ENCODE measurements at places on chromosomes 3 and 15.

GRCh38 chr3:16176391-16177030 lies 2.0 kb downstream of the GALNT15 start:
- DNase-seq: no peak

GRCh38 chr15:68442041-68442440 lies 10.1 kb upstream of the ITGA11 start:
- DNase-seq: no peak

- DNase-seq: no peak
These were observed 7.6 kb upstream of the PPP1R2 start for GRCh38 chr3:195550723-195551122.

DNA sequence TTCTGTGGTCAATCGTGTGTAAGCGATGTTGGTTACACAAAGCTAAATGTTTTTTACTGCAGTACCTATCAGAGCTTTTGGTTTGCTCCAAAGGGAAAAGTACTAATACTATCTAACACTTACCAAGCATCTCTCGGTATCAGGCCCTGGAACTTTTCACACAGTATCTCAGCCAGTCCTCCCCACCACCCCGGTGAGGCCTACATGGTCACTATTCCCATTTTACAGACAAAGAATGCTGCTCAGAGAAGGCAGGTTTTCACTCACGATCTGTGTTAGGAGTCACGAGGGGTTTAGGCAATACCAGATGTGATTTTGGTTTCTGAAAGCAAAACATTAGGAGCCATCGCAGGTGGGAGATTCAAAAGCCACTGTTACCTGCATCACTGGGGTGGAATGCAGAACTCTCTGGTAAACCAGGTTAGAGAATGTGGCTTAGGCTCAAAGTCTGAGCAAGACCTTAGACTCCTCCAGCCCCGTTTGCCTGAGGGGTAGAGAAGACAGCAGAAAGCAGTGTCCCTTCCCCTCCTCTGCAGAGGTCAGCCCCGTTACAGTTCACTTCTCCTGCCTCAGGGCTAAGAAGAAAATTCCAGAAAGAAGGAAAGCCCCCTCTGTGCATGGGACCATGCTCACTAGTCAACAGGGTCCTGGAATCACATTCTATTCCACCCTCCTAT lies 57.2 kb downstream of the XXYLT1 start:
- DNase-seq: no peak

GRCh38 chr15:51647128-51647562 lies 24.6 kb upstream of the DMXL2 start:
- DNase-seq: no peak

DNA sequence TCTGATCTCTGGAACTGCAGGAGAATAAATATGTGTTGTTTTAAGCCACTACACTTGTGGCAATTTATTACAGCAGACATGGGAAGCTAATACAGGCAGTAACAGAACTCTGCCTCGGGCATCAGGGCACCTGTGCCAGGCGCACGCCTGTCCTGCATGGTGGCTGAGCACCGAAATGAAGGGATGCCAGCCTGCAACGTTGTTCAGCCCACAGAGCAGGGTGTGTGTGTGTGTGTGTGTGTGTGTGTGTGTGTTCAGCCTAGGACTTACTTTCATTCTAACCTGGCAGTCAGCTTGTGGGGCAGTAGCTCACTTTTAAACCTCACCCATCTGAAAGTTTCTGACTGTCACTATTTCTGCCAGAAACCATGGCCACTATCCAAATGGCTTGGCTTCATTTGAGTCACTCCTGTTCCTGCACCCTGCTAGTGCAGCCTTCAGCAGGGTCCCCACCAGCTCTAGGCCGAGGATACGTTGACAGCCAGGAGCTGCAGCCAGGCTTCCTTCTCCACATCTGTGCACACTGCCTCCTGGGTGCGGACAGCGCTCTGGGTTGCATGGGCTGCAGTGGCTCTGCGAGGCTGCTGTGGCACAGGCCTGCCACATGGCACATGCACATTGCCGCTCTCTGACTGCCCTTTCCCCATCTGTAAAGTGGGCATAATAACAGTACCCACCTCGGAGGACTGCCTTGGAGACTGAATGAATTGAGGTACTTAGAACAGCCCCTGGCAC lies 4.5 kb downstream of the UROC1 start:
- DNase-seq: no peak

GRCh38 chr3:71395927-71396695 lies 187.4 kb downstream of the FOXP1 start:
- peak; percentile 27 for DNase-seq

GRCh38 chr3:133915685-133916658 lies 20.3 kb upstream of the RAB6B start:
- DNase-seq: no peak

DNA sequence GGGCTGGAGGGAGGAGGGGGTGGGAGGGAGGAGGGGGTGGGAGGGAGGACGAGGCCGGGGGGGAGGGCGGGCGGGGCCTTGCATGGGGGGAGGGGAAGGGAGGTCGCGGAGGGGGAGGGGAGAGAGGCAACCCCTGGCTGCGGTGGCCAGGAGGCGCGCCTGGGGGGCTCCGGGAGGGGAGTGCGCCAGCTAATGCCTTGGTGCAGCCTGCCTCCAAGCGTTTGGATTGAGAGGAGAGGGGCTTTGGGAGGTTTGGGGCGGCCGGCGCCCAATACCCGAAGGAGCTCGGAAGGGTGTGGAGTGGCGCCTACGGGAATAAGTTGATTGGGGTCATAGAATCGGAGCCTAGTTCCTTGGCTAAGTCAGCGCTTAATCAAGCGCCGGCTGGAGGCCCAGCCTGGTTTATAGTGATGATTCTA lies 557 bp downstream of the TFG start:
- peak; percentile 19 for DNase-seq

- DNase-seq: no peak
These were observed 13.1 kb upstream of the DYNC1LI1 start for GRCh38 chr3:32583708-32584107.

DNA sequence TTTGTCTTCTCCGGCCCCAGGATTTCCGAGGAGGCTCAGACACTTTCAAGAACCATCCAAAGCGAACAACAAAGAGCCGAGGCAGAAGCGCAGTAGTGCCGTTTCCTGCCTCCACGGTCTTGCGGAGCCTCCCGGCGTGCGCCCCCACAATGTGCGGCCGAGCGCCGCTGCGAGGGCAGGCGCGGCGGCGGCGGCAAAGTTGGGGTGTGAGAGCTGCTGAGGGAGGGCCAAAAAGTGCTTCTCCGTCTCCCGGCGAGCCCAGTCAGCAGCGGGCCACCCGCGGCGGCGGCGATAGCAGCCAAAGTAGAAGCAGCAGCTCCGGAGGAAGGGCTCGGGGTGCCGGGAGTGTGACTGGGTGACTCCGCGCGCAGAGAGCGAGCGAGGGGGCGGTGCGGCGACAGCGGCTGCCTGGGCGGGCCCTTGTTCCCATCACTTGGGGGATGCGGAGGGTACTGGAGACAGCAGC lies 749.1 kb downstream of the ROBO1 start:
- DNase-seq: peak; percentile 62

DNA sequence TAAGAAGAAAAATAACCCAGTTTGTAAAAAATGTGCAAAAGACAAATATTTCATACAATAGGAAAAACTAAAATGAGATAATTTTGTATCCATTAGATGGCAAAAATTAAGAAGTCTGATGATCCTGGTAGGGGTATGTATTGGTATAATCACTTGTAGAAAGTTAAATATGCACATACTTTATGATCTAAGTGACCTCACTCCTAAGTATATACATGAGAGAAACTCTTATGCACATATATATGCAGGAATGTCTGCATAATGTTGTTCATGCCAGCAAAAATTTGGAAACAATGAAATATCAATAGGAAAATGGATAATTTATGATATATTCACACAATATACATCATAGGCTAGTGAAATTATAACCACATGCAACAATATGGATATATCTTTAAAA lies 33.5 kb downstream of the USP50 start:
- DNase-seq: no peak

GRCh38 chr15:24899795-24900194 lies 55.0 kb upstream of the SNRPN start:
- DNase-seq: no peak

- DNase-seq: no peak
These were observed 5.7 kb downstream of the STIMATE start for GRCh38 chr3:52891615-52892081.

DNA sequence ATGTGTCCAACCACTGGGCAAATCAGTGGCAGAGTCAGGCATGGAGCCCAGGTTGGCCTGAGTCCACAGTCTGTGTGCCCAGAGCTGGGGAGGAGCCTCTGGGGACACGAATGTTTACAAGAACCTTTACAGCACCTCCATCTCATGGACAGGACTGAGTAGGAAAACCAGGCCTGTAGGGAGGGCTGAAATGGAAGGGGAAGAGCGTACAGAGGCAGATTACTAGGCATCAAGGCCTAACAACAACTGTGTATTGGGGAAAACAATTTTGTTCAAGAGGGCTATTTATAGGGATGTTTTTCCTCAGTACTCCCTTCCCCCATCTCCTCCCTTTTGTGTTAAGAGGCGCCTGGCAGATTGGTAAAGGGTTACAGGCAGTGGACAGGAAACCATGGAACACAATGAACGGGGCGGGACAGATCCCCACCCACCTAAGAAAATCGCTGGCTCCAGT lies 15.1 kb upstream of the ARHGAP31 start:
- DNase-seq: no peak

GRCh38 chr3:152349392-152349791 lies 80.7 kb downstream of the MBNL1 start:
- no peak for DNase-seq

- DNase-seq: no peak
These were observed 493.9 kb downstream of the NLGN1 start for GRCh38 chr3:173891272-173892100.

DNA sequence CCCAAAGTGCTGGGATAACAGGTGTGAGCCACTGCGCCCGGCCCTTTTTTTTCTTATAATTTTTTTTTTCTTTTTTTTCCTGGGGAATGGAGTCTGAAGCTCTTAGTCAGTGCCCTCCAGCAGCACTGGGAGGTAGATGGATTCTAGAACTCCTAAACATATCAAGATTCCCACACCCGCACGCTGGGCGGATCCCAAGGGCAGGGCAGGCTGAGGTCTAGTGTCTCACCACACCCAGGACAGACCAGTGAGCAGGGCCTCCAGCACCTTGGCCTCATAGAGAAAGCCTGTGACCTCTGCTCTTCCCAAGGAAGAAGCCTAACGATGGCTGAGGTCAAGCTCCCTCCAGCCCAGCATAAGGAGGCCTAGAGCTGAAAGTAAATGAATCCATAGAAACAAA lies 153.7 kb upstream of the MEF2A start:
- no peak for DNase-seq

GRCh38 chr3:71509066-71509465 lies 74.5 kb downstream of the FOXP1 start:
- no peak for DNase-seq

DNA sequence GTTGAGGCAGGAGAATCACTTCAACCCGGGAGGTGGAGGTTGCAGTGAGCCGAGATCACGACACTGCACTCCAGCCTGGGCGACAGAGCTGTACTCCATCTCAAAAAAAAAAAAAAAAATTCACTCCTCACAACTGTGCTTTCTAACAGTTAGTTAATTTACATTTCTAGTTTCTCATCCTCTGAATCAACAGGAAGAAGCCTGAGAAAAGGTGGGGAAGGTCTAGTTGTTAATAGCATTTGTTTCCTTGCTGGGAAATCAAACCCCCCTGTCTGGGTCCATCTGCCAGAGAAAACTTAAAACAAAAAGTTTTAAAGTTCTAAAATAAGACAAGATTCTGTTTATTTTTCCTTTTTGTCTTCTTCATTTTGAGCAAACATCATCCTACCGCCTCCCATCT lies 62.3 kb downstream of the TMEM39A start:
- DNase-seq: no peak

DNA sequence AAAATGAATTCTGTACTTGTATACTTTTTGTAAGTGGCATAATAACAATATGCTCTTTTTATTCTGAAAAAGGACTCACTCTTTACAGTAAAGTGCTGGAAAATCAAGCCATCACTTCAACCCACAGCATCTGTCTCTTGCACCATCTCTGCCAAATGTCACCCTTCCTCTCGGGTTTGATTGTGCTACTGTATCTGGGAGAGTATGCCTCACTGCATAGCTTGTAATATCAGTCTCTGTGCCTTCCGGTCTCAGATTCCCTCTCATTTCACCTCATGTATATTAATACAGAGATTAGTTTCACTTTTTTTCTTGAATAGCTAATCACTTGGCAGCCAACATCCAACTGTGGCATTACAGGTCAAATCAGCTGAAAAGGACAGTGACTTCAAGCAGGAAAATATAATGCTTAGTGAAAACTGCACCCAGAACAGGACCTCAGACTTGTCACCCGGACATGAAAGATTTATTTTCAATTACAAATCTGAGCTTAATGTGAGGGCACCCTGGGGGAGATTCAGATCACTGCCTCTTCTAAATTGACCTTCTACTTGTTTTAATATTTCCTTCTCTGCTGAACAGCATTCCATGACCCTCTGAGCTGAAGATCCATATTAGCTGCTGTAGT lies 605.8 kb upstream of the NAALADL2 start:
- DNase-seq: no peak

- no peak for DNase-seq
These were observed 166.6 kb downstream of the PLD1 start for GRCh38 chr3:171643681-171644080.

DNA sequence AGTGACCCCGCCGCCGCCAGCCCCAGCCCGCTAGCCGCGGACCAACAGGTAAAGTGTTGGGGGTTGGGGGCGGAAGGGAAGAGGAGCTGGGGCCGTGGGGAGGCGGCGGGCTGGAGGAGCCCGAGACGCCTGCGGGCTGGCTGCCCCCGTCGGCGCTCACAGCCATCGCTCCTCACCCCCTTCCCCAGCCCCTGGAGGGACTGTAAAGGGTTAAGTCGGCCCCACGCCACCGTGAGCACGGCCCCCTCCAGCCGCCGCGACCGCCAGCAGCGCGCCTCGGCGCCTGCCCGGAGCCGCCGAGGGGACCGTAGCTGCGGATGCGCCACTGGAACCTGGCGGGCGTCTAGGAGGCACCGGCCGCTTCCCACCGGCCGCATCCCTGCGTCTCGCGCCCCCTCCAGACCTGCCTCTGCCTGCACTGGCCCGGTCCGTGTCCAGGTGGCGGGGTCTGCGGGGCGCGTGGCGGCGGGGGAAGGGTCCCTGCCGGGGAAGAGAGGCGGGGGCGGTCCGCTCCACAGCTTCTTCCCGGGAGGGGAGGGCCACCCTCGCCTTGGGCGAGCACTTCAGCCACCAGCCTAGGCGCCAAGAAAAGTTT lies 522 bp downstream of the MED12L start:
- peak; percentile 46 for DNase-seq

- no peak for DNase-seq
These were observed 381.9 kb downstream of the ERC2 start for GRCh38 chr3:56086355-56086754.

DNA sequence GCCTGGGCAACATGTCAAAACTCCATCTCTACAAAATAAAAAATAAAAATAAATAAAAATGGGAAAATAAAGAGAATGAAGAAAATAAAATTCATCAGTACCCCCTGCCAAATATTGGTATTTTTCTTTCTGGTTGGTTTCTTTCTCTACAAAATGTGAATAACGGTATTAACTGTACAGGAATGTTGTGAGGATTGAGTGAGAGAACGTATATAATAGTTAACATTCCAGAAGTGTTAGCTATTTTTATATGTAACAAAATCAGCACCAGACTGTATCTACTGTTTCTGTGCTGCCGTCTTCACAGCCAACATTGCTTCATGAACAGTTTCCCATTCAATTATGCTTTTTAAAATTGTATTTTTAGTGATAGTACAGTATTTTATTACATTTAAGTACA lies 25.5 kb upstream of the RNU6-1 start:
- DNase-seq: no peak

Measured in T47D (cell line).